ENCODE measurements at places on chromosomes 7 and 10.
A peak's percentile ranks its signal among the peaks of the same experiment; 100 is the strongest.

DNA sequence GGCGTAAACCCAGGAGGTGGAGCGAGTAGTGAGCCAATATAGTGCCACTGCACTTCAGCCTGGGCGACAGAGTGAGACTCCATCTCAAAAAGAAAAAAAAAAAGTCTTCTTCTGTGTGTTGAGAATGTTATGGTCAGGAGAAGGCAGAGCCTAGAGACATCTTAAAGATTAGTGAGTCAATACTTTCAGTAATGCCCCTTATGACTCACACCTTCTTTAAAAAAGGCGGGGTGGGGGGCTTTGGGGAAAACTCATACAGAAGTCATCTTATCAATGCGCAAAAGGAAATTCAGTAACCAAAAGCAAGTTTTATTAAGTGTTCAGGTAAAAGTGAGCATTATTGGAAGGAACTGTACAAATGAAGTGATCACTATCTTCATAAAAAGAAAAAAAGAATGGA, 1369.8 kb upstream of the LRRTM3 start:
- no peak for DNase-seq

- DNase-seq, result no peak
Observed at GRCh38 chr7:130369831-130370550, 10.3 kb upstream of the CPA1 start.

GRCh38 chr7:94445696-94446194, 51.0 kb downstream of the COL1A2 start:
- DNase-seq, result no peak

DNA sequence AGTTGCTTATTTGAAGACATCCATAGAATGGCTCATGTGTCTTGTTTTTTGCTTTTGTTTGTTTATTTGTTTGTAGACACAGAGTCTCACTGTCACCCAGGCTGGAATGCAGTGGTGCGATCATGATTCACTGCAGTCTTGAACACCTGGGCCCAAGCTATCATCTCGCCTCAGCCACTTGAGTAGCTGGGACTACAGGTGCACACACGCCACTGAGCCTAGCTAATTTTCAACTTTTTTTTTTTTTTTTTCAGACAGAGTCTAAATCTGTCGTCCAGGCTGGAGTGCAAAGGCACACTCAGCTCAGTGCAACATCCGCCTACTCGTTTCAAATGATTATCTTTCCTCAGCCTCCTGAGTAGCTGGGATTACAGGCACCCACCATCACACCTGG, 83.3 kb upstream of the KLF6 start:
- DNase-seq, result no peak

- peak; percentile 42 for DNase-seq
Observed at GRCh38 chr10:30529373-30529998, 95.5 kb downstream of the MAP3K8 start.

GRCh38 chr7:29937132-29937531, 52.5 kb downstream of the SCRN1 start:
- DNase-seq, result no peak

DNA sequence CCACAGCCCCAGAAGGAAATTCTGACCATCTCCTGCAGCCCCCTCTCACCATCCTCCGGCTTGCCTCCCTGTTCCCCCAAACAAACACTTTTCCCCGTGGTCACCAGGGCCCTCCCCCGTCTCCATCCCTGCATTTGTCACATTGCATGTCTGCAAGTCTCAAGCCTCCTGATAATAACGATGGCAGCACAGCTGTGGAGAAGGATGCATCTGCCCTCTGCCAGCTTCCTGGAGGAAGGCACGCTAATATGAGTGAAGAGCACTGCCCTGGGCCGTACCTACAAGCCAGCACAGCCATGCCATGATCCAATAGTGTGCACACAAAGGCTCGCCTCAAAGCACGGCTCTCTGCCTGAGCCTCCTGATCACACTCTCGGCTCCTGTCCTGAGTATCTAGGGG, 98.5 kb downstream of the SLIT1 start:
- no peak for DNase-seq

- DNase-seq, result no peak
Observed at GRCh38 chr10:118565301-118566075, 30.0 kb downstream of the PRLHR start.

GRCh38 chr7:135326636-135327280, 93.1 kb downstream of the STRA8 start:
- DNase-seq, result no peak

- no peak for DNase-seq
Observed at GRCh38 chr7:134422008-134422407, 36.9 kb downstream of the AKR1B1 start.

DNA sequence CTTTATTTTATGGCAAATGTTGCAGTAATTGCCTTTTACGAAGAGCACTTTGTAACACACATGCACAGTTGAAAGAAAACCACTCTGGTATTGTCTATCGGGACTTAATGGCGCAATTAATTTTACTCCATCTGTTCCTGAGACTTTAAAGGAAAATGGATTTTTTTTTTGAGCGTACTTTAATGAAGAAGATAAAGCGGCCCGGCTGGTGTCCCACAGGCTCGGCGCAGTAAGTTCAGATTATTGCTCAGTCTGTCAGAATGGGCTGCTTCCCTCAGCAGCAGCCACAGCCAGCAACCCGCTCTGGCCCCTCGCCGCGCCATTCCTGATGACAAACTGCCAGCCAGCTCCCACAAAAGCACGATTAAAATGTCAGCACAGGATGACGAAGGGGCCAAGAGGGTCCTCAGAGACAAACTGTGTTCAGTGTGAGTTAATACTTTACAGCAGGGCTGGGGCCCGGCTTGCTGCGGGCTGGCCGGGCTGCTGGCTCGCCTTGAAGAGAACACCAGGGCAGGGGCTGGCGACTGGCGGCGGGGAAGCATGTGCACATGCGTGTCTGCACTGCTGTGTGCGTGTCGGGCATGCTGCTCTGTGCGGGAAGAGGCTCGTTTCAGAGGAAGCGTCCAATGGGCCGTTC, 501.0 kb upstream of the GALNT17 start:
- peak; percentile 90 for DNase-seq

- no peak for DNase-seq
Observed at GRCh38 chr7:44798649-44799305, 2.3 kb downstream of the PPIA start.

DNA sequence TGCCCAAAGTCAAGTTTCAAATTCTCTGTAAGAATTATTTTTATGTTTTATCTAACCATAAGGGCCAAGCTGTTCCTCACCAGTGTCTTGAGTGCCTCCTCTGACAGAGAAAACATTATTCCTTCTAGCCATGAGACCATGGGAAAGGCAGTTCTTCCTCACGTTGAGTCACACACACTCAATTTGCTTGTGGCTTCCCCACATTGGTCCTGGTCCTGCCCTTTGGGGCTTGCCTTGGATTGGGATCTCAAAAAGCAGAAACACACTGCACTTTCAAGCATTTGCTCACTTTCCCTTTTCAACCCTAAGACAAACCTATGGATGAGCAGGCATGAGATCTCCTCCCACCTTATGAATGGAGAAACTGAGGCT, 248.3 kb upstream of the IGFBP3 start:
- no peak for DNase-seq

- peak; percentile 49 for DNase-seq
Observed at GRCh38 chr10:79390551-79391229, 43.4 kb downstream of the PPIF start.

DNA sequence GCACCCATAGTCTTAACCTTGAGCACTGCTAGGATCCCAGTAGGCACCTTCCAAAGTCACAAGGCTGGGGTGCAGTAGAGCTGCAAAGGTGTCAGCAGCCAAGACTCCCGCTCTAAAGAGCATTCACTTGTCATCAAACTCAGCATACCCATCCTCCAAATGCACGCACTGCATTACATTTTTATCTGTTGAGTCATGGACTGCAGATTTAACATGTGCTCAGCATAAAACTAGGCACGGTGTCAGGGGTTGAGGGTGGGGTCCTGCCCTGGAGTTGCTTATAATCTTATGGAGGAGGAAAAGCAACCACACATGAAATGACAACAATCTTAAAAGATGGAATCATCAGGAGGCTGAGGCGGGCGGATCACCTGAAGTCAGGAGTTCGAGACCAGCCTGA, 102.6 kb downstream of the PARP12 start:
- DNase-seq, result no peak

DNA sequence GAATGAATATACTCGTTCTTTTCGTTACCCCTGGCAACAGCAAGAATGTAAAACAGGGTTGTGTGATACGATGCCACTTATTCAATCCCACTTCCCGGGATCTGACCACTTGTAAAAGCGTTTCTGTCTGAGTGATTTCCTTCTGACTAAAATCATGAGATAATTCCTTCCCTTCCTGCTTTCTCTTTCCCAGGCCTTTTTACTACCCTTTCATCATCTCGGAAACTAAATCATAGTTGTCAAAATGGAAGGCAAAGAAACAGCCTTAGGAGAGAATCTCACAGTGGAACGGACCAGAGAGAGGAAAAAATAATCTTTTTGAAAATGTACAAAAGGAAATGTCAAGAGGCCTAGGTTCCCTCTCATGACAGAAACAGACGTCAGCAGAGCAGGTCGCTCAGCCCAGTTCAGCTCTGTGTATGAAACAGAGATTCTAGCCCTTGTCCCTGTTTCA, 29.8 kb downstream of the DIP2C start:
- DNase-seq, result no peak

- no peak for DNase-seq
Observed at GRCh38 chr10:132366006-132366405, 31.0 kb upstream of the PWWP2B start.

DNA sequence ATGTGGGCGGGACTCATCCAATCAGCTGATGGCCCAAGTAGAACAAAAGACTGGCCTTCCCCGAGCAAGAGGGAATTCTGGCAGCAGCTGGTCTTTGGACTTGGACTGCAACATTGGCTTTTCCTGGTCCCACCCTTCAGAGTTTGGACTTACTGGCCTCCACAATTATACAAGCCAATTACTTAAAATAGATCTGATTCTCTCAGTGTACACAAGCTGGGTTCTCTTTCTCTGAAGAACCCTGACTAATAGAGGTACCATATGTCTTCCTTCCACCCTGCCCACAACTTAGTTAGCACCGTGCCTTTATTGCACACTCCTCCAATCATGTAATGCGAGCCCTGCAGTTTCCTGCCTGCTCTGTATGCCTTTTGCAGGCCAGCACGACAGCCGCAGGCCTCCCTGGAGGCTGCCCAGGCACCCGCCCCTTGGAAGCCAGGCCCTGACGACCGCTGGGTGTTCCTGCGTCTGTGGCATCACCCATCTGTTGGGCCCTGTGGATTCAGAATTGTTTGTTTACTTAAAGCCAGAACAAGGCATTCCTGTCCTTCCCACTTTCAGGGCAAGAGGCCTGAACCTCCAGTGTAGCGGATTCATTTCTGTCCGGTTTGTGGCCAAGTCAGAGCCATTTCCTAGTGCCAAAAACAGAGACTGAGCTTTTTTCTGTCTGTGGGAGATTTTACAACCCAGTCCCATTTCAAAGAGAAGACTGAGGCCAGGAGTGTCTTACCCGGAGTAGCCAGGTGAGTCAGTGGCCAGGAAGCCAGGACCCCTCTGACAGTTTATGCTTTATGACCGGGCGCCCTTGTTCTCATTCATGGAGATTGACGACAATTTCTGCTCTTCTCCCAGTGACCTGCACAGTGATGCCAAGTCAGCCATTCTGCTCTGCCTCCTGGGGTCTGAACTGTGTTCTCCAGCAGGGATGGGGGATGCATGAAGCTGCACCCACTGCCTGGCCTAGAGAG, 968 bp upstream of the INMT start:
- DNase-seq, result peak; percentile 91

DNA sequence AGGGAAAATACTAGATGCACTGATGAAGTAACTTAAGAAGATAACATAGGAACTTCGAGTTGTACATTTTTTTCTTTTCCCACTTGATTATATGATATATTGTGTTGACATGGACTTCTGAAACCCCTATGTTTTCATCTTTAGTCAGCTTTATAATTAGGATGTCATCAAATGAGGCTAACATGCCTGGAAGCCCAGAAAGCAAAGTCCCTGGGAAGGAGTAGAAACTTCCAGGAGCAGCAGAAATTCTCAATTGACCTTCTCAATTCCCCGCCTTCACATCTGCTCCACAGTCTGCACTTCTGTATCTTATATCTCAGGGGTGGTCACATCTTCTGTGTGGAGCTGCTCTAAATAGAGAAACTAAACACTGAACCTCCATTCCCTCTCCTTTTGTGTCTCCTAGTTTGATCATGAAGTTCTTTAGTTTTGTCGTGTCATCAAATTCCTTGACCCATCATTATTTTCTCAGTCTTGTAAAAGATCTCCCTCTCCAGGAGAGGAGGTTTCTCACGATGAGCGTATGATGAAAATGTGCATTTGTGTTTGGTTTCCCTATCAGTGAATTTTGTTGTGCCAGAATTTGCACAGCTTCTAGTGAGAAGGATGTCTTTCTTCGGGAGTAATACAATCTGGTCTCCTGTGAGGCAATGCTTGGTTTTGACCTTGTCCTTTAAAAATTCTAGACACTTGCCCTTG, 303.3 kb downstream of the SUGCT start:
- no peak for DNase-seq

DNA sequence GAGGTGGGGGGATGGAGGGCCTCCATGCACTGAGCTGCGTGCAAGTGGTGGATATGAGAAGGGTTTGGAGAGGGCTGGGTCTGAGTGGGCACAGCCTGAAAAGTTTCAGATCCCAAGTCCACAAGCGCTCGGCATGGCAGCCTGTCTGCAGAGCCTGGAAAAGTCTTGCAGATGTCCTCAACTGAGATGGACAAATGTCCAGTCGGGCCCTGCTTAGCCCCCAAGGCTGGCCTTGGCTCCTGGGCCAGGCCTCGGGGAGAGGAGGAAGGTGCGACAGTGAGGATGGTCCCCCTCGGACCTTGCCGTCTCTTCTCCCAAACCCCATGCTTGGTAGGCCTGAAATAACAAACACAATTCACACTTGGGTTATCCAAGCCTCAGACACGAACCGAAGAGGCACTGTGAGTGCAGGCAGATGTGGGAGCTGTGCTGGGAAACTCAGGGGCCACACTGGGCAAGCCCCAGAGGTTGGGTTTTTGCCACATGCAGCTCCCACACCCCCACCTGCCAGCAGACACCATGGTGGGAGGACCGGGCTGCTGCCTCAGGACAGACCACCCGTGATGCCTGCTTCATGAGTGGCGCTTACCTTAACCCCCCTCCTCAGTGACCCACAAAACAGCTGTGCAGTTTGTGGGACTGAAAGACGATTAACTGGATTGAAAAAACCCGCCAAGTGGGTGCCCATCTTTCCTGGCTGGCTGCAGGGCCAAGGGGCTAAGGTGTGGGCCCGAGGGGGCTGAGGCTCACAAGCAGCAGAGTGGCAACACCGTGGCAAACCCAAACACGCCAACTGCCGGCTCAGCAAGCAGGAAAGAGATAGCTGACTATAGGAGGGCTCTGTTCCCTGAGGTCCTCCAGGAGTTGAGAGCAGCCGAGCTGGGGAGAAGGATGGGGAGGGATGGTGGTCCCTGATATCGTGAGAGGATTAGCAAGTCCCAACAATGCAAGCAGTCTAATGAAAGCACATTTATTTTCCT, 156.8 kb downstream of the RNF216 start:
- no peak for DNase-seq

DNA sequence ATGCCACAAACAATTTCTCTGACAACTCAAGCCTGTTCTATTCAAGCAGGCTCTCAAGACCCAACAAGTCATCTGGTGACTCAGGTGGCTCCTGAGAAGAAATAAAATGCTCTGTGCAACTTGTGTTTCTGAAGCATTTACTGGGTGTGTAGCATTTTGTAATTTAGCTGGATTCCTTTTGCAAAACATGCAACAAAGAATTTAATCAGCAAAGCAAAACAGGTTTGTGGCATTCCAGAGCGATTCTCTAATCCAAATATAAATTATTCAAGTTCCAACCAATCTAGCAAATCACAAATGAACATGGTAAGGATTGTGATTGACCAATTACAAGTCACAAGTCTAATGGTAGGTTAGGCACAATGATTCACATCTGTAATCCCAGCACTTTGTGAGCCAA, 39.8 kb upstream of the C10orf67 start:
- DNase-seq, result no peak
